ENCODE measurements at places on chromosomes 12 and 14. TPM values are rescaled to one million over a fixed set of nuclear protein-coding genes. Genes with fewer than 3 reads are reported as not detected.

DNA sequence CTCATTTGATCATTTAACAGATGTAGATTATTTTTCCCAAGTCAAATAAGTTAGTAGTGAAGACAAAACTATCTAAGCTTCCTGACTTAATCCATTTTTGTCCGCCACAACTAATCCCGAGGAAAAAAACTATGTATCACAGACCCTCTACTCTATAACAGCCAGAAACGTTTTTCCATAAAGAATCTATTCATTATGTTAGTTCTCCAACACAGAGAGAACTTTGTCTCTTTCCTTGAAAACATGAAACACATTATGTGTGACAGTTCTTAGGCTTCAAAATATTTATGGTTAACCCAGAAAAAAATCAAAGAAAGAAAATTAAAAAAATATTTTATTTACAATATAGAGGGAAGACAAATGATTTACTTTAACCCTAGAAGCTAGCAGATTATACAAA lies 100.1 kb downstream of the PLEKHG7 start:
- no peak for DNase-seq

GRCh38 chr12:112891093-112892024 lies 15.4 kb upstream of the OAS1 start:
- no peak for DNase-seq

The NGB gene
- polyA plus RNA-seq = not detected

- DNase-seq = no peak
Observed at GRCh38 chr12:85626001-85626783, 210.0 kb downstream of the RASSF9 start.

The ACADS gene
- 18.1 TPM for polyA plus RNA-seq

The TBX3 gene
- polyA plus RNA-seq = 71.3 TPM

The RBM25 gene
- 221 TPM for polyA plus RNA-seq

DNA sequence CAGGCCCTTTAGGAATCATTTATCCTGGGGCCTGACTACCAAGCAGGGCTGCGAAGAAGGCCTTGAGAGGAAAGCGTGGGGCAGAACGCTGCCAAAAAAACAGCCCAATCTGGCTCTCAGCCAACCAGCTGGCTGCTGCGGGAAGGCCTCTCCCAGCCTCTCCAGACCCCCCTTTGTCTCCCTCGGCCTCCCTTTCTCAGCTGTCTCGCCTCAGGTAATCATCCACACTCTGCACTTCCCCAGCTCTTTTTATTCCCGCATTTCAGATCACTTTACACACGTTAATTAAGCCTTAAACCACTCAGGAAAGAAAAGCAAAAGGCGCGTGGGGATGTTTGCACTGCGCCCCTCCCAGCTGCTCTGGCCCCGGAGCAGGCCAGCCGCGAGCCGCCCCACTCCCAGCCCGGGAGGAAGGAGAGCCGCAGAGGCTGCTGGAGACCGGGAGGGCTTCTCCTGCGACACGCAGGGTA lies 208.2 kb upstream of the FOXN3 start:
- DNase-seq = no peak

DNA sequence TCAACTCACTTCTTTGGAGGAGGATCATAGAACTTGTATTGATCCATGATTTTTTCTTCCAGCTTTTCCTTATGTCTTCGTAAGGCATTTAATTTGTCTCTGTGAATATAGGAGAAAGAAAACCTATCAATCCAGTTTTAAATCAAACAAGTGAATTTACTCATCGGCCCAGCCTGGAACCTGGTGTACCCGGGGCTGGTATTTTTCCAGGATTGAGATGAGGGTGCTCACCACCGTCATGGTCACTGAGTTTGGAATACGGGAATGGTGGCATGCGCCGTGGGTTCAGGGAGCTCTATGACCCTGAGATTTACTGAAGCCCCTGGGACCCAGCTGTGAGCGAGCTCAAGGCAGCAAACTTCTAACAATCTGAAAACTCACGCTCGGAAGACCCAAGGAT lies 46.5 kb upstream of the GPR68 start:
- DNase-seq = no peak

- no peak for DNase-seq
Observed at GRCh38 chr12:24997496-24997895, 48.6 kb upstream of the BCAT1 start.

GRCh38 chr14:56195704-56196103 lies 77.5 kb downstream of the PELI2 start:
- no peak for DNase-seq

DNA sequence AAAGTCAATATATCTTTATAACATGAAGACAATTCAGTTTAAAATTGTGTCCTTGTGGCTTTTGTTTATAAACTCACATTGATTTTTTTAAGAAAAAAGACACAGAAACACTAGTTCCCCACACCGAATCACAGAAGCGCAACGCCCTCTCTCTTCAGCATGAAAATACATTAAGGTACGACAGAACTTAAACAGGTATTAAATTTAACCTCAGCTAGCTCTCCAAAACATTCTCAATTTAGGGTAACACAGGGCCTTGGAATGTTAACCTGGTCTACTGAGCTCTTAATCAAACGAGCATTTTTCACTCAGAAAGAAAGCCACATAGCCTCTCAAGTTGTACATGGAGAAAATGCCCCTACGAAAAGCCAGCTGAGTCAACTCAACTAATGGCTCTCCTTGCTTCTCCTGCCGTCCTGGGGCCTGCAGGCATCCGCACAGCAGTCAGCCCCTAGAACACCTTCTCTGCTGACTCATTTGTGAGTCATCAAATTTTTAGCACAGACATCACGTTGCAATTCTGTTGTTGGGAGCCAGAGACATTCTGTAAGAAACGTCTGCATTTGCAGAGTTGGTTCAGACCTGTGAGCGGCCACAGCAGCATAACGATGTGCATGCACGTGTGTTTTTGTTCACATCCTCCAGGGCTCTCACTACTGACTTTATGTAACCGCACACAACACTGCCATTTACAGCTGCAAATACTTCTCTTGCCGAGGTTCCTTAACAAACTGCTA lies 141.6 kb downstream of the ITPR2 start:
- DNase-seq = no peak

GRCh38 chr14:33377596-33378390 lies 439.1 kb downstream of the NPAS3 start:
- no peak for DNase-seq

DNA sequence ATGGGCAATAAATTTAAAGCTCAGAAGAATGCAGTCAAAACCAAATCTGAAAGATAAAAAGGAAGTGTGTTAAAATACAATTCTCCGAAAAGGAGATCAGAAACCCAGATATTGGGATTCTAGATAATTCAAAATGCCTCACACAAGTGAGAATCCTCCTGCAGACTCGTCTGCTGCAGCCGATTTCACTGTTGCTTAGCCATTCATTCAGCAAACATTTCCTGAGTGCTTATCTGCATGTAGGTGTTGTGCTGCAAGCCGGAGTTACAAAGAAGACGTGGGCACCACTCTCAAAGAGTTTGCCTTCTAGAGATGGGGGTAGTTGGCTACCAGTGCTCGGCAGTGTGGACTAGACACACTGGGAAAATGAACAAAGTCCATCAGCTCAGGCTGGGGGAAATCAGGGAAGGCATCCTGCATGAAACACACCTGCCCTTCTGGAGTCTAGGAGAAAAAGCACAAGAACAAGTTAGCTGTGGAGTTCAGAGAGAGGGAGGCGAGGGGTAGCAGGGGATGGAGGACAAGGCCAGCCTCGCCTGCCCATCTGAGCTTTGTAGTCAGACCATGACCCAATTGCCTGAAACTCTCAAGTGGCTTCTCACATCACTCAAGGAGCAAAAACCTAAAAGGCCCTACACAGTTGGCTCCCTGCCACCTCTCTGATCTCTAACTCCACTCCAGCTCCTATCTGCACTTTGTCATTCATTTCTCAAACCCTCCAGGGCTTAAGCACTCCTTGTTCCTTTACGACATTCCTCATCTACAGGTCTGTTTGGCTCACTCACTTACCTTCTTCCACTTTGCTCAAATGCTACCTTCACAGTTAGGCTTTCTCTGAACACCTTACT lies 310.0 kb upstream of the DDHD1 start:
- no peak for DNase-seq

The ACRBP gene
- polyA plus RNA-seq = 6.4 TPM

DNA sequence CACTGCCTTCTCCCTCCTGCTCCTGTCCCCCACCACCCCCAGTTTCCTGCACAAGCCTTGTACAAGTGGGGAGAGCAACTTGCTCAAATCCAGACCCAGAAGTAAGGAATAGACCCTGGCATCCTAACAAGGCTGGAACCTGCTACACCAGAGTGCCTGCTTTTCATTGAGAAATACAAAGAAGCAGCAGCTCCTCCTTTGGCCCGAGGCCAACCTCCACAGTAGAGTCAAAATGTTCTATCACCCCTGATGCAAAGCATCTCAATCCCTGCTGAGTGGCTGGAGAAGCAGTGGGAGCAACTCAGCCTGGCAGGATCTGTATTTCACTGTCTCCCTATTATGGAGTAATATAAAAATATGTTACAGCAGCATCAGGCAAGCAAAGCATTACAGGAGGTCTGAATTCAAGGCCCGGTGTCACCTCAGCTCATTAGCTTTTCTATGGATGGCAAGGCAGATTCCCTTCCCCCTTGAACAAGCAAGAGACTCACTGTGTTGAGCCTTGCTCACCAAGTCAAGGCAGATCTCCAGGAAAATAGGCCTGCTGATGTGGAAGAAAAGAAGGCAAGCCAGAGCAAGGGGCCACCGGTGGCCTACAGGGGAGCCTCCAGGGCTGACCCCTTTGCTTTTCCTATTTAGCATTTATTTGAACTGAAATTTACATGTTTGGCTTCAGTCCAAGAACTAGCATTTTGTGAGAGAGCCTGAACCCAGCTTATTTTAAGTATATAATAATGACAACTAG lies 186.3 kb upstream of the EGLN3 start:
- DNase-seq = no peak

Measured in left renal cortex interstitium (tissue), 4 donors.